ENCODE measurements at places on chromosomes 5 and 9. TPM values are rescaled to one million over a fixed set of nuclear protein-coding genes. Genes with fewer than 3 reads are reported as not detected.
A peak's percentile ranks its signal among the peaks of the same experiment; 100 is the strongest.

- no peak for ATAC-seq
Measured at GRCh38 chr5:88558366-88558765, 289.7 kb upstream of the TMEM161B start.

GRCh38 chr9:122155796-122156195, 3.8 kb downstream of the NDUFA8 start:
- ATAC-seq: no peak

DNA sequence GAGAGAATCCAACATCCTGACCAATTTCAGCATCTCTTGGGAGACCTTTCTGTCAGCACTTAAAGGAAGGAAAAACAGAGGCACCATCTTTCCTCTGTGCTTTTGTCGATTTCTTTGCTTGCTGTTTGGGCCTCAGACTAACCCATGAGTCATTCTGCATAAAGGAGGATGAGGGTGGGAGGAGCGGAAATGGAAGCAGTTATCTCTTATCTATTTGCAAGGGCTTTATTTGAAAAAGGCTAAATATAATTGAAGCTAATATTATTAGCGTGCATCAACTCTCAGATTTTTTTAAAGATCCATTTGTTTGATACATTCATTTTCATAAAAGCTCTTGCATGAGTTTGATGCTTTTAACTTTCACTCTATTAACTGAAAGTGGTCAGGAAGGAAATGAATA, 72.9 kb downstream of the ZNF622 start:
- no peak for ATAC-seq

DNA sequence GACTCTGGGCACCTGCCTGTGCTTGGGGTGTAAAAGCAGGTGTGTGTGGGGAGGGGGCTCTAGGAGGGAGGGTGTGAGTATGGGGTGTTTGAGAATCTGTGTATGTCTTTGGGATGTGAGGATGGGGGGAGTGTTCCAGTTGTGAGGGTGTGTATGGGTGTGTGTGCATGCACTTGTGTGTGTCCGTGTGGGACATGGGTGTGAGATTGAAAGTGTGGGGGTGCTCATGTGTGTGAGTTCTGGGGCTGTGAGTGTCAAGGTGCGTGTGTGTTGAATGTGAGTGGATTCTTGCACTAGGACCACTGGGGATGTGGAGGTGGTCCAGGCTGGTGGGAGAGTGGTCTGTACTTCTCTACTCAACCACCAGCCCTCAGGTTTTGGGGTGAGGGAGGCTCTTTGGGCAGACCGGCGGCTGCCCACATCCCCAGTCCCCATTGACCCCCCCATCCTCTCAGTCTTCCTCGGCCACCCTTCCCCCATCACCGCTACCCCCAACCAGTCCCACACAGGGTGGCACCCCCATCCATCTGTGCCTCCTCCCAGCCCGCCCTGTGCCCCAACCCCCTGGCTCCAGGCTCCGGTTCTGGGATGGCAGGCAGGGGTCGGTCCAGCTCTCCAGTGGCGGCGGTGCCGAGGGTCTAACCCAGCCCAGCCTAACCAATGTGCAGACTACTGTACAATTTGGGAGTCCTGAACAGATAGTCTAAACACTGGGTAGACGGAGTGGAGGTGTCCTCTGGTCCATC, 31.5 kb downstream of the GOLGA2 start:
- ATAC-seq: no peak

GRCh38 chr9:123070198-123070597, 36.7 kb downstream of the GPR21 start:
- no peak for ATAC-seq

DNA sequence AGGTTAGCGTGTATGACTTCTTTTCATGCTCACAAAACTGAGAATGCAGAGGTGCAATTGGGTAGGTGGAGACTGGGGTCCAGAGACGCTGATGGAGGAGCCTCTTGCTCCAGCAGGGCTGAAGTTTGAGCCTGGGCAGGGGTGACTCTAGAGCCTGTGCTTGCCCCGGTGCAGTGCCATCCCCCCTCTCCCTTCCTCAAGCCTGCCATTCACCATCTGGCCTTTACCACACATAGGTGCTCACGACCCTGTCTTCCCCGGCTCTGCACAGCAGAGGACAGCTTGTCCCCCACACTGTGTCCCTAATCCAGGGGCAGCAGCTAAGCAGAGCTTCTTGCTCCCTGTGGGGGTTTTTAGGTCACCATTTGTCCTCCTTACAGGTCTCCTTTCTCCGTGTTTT, 86.5 kb downstream of the DAP start:
- ATAC-seq: no peak

DNA sequence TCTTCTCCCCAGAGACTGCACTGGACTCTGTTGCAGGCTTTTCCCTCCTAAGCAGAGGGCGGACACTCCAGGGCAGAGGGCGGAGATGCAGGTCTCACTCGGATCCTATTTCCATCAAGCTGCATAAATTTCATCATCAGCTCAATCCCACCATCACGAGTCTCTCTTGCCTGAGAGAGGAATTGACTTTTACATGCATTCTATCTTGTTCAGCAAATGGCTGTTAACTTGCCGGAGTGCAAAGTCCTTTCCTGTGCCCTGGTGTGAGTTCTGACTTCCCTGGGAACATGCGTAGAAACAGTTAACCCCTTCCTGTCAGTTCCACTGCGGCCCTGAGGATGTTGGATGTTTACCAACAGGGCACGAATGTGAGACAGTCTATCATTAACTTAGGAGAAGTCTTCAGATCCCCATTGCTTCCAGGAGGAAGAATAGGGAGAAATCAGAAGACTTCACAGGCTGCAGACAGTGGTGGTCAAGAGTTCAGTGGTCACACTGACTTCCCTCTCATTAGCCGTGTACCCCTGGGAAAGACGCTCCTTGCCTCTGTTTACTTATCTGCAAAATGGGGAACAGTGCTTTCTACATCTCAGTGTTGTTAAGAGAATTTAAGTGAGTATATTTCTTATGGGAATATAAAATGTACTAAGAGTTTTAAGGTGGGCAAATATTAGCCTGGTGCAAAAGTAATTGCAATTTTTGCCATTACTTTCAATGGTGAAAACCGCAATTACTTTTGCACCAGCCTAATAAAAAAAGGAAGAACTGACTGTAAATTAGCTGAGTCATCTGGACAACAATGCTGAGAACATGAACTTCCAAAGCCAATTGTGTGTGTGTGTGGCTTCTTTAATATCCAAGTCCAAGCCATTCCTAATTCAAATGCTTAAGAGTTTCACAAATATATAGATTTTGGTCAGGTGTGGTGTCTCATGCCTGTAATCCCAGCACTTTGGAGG, 248.0 kb downstream of the DRD1 start:
- ATAC-seq: no peak

- ATAC-seq: no peak
Measured at GRCh38 chr5:93990504-93991070, 249.2 kb upstream of the POU5F2 start.

DNA sequence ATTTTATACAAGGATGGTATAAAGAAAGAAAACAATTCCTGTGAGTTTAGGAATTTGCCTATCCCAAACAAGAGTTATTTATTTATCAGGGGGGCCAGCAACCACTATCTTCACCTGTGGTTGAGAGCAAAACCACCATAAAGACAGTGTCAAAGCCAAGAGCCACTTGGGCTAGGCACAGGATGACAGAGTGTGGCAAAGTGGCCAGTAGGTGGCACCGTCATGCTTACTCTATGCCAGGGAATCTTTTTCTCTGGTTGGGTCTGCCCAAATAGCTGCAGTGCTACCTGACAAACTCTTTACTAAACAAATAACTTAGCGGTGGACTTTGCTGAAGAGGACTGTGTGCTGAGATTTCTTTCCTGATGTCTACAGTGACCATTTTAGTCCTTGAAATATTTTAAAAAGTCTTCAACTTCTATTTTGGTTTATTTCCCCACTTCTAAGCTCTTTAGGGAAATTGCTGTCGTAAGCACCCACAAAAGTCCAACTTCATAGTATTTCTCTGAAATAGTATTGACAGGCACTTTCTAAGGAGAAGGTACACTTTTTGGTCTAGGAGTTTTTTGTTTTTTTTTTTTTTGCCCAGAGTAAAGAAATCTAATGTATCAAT, 285.0 kb downstream of the RFX3 start:
- peak; percentile 91 for ATAC-seq

GRCh38 chr5:162882629-162883028, 554.8 kb upstream of the CCNG1 start:
- no peak for ATAC-seq

GRCh38 chr5:14286574-14287421, 143.7 kb downstream of the TRIO start:
- ATAC-seq: peak; percentile 25

GRCh38 chr5:120748474-120748873, 284.4 kb downstream of the PRR16 start:
- ATAC-seq: no peak

DNA sequence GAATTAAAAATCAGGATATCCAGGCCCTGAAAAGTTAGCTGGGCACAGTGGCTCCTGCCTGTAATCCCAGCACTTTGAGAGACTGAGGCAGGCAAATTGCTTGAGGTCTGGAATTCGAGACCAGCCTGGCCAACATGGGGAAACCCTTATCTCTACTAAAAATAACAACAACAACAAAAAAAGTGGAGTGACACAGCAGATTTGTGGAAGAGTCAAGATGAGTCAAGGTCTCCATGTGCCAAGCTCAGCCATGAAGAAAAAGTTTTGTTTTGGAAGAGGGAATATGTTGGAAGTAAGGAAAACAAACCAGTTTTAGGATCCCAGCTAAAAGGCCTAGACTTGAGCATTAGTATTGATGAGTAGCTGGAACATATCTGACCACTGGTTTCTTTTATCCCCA, 14.7 kb downstream of the LRRC70 start:
- ATAC-seq: no peak

DNA sequence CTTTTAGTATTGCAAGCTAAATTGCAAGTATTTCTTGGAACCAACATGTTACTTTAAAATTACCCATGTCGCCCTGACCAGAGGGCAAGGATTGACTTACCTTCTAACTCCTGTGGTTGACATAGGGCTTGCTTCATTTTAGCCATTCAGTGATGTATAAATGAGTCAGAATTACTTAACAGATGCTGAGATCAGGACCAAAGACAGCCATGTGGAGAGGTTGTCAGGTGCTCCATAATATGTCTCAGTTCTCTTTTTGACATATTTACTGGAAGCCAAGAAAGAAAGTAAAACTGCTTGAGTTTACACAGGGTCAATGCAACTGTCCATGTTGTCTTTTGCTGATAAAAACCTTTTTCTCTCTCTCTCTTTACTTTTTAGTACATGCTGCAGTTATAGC, 33.2 kb downstream of the F2RL2 start:
- no peak for ATAC-seq

GRCh38 chr9:91141407-91141965, 220.2 kb downstream of the AUH start:
- no peak for ATAC-seq

DNA sequence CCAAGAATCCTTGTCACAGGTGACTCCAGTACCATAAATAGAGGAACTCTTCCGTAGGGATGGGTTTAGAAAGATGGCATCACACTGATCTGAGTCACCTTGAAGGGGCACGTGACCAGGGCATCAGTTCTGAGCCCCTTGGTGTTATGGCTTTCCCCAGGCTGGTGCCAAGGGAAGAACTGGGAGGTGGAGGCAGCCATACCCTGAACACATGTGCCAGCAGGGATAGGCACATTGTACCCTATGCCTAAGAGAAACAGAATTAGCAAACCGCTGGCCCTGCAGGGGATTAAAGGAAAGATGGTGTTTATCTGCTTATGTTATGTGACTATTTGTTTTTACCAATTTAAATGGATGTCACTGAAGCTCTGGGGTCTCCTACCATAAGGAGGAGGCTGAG, 196.2 kb downstream of the RGS3 start:
- ATAC-seq: no peak

DNA sequence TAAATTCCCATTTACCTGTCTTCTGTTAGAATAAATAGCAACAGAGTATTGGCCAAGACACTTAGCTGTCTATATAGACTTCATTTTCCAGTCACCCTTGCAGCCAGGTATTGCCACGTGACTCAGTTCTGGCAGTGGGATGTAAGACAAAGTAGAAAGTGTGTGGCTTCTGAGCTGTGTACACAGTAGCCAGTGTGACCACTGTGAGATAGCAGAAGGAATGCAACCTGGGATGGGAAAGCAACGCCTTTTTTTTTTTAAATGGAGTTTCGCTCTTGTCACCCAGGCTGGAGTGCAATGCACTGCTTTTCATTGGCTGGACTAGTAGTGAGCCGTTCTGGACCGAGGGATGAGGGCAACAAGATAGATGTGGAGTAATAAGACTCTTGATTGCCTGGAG, 64.5 kb upstream of the UBTD2 start:
- no peak for ATAC-seq

DNA sequence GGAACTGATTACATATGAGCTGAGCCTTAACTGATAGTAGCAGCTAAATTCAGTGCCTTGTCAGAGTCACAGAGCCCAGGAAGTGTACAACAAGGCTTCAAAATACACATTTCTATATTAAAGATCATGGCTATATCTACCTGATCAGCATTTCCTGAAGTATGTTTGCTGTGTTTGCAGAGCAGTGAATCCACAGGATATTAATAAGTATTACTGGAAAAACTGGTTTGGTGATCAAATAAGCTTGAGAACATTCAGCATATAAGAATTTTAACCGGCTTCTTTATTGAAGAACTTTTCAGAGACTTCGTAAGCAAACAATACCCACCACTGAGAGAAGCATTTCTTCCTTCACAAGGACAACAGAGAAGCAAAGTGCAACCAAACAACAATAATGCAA, 227.0 kb downstream of the ELAVL2 start:
- ATAC-seq: peak; percentile 87

DNA sequence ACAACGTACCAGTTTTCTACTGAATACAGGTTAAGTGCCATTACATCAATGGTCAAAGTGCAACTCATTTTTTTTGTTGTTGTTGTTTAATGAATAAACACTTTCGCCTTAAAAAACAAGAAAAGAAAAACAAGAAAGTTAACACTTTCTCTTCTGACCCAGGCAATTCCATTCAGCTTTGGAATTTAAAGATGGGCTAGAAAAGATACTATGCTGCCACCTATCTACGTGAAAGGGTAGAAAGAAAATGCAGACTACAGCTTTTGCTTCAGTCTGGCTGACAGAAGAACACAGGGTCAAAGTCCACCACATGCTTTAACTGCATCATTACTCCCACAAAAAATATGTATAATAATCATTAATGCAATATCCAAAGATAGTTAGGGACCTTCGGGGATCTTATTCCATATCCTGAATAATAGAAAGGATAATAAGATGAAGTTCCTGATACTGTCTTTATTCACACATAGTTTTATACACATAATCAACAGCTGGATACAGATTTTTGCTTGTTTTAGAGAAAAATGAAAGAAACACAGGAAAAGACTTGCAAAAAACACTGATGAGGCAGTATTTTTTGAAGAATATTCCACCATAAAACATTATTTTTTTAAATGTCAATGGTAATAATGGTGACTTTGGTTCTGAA, 40.4 kb downstream of the ZDHHC21 start:
- no peak for ATAC-seq

PDZD2 gene
- 20.8 TPM for total RNA-seq

FXN gene
- 7.8 TPM for total RNA-seq

ALDOB gene
- total RNA-seq: 0.08 TPM

SLC9A3 gene
- 1.6 TPM for total RNA-seq

HTR1A gene
- total RNA-seq: not detected

CRB2 gene
- total RNA-seq: not detected

TMEM8B gene
- 1.7 TPM for total RNA-seq

All from esophagus mucosa (tissue), 1 donor.